T-cell (primary cell): ENCODE measurements at places on chromosomes 7 and 10. TPM values are rescaled to one million over a fixed set of nuclear protein-coding genes. Genes with fewer than 3 reads are reported as not detected.
A peak's percentile ranks its signal among the peaks of the same experiment; 100 is the strongest.

CNPY1 gene
- total RNA-seq = not detected

PRLHR gene
- total RNA-seq = not detected

EIF4H gene
- 253 TPM for total RNA-seq

VWA2 gene
- not detected for total RNA-seq

GTF2IRD2 gene
- total RNA-seq = 13.5 TPM

JMJD1C gene
- 92.6 TPM for total RNA-seq

ERVW-1 gene
- not detected for total RNA-seq

FAM25G gene
- not detected for total RNA-seq

PPP1R3C gene
- total RNA-seq = 0.19 TPM

- no peaks in the 10 kb centered on the region for H3K27me3 ChIP-seq
- H3K4me1 ChIP-seq = peaks cover 7% of the 10 kb centered on the region
- H3K27ac ChIP-seq = peak within 1 kb of the TSS; percentile 74
Measured at GRCh38 chr10:124791547-124792348, at the start of gene EEF1AKMT2. TSS of gene EEF1AKMT2 (minus strand) at chr10:124791887. CDS start at chr10:124791833, 54 bp downstream.

DNA sequence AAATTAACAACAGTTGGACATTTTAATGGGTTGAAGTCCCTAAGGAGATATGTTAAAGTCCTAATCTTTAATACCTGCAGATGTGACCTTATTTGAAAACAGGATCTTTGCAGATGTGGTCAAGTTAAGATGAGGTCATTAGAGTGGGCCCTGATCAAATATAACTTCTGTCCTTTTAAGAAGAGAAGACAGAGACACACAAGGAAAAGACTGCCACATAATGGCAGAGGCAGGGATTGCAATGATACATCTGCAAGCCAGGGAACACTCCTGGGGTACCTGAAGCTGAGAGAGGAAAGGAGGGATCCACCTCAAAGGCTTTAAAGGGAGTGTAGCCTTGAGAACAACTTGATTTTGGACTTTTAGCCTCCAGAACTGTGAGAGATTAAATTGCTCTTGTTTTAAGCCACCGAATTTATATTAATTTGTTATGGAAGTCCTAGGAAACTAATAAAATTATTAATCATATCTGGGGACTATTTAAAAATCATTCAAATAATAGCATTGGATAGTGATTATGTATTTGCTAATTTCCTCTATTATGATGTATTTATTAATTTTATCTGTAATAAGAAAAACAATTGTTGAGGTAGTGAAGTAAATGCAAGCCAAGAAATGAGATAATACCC is 700.0 kb upstream of the PCDH15 start:
- H3K4me3 ChIP-seq = no peak overlapping the region
- no peaks in the 10 kb centered on the region for H3K36me3 ChIP-seq

DNA sequence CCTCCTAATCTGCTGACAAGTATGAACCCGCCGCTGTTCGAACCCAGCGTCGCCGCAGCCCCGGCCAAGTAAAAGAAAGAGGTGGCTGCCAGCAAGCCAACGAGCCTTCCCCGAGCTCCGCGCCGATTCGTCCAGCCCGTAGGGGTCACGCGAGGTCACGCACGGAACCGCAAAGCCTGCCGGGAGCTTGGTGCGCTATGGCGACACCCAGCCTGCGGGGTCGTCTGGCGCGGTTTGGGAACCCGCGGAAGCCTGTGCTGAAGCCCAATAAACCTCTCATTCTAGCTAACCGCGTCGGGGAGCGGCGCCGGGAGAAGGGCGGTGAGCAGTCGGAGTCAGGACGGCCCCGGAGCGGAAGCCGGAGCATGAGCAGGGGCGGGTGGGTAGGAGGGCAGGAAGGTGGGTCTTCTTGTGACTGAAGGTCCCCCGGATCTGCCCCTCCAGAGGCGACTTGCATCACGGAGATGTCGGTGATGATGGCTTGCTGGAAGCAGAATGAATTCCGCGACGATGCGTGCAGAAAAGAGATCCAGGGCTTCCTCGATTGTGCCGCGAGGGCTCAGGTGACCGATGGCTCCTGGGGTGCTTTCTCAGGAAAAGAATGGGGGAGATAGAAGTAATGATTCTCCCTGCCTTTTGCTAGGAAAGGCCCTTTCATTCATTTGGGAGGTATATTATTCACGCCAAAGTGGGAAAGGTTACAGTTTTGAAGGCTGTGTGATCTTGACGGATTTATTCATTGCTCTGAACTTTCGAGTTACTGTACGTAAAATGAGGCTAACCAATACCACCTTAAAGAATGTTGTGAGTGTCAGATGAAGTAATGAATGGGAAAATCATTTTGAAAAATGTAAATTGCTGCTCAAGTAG is at the start of gene CHCHD1:
TSS of gene CHCHD1 (plus strand) at position 170 of the 870 bp plus-strand sequence. CDS start at position 198, 28 bp downstream.
- no peaks in the 10 kb centered on the region for H3K36me3 ChIP-seq
- no peaks in the 10 kb centered on the region for H3K27me3 ChIP-seq
- H3K4me1 ChIP-seq = peaks cover 31% of the 10 kb centered on the region

- H3K27me3 ChIP-seq = no peaks in the 10 kb centered on the region
- H3K4me1 ChIP-seq = no peaks in the 10 kb centered on the region
- H3K27ac ChIP-seq = no peak overlapping the region
- H3K36me3 ChIP-seq = peaks cover 48% of the 10 kb centered on the region
Measured at GRCh38 chr7:44072364-44073231, 7.2 kb upstream of the PGAM2 start.

DNA sequence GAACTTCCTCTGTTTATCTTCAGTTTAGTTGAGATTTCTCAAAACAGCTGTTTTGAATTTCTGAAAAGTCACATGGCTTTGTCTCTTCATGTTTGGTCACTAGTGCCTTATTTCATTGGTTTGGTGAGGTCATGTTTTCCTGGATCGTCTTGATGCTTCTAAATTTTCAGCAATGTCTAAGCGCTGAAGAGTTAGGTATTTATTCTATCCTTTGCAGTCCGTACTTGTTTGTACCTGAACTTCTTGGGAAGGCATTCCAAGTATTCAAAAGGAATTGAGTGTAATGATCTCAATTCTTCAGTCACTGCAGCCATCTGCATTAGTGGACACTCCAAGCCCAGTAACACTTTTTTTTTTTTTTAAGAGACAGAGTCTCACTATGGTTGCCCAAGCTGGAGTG is 67.7 kb downstream of the HERC4 start:
- H3K4me3 ChIP-seq = no peak overlapping the region
- no peak overlapping the region for H3K27ac ChIP-seq
- no peaks in the 10 kb centered on the region for H3K4me1 ChIP-seq

- H3K27ac ChIP-seq = no peak overlapping the region
- peaks cover 4% of the 10 kb centered on the region for H3K27me3 ChIP-seq
- no peaks in the 10 kb centered on the region for H3K4me1 ChIP-seq
- no peak for DNase-seq
Measured at GRCh38 chr10:77565590-77566023, 72.0 kb downstream of the KCNMA1 start.

DNA sequence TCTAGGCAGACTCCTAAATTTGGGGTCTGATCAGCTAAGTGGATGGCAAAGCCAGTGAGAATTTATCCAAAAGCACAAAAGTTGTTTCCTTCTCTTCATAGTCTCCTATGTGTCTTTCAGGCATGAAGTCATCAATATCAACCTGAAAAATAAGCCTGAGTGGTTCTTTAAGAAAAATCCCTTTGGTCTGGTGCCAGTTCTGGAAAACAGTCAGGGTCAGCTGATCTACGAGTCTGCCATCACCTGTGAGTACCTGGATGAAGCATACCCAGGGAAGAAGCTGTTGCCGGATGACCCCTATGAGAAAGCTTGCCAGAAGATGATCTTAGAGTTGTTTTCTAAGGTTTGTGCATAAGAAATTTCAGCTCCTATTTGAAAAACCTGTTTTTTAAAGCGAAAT is 4.8 kb downstream of the GSTO1 start:
- H3K36me3 ChIP-seq = peaks cover 56% of the 10 kb centered on the region
- H3K27ac ChIP-seq = peak overlapping the region; percentile 40
- peaks cover 16% of the 10 kb centered on the region for H3K4me1 ChIP-seq
- no peaks in the 10 kb centered on the region for H3K27me3 ChIP-seq

GRCh38 chr10:35700487-35700882 is 58.4 kb upstream of the FZD8 start:
- no peaks in the 10 kb centered on the region for H3K4me1 ChIP-seq
- no peaks in the 10 kb centered on the region for H3K36me3 ChIP-seq
- H3K4me3 ChIP-seq = no peak overlapping the region

DNA sequence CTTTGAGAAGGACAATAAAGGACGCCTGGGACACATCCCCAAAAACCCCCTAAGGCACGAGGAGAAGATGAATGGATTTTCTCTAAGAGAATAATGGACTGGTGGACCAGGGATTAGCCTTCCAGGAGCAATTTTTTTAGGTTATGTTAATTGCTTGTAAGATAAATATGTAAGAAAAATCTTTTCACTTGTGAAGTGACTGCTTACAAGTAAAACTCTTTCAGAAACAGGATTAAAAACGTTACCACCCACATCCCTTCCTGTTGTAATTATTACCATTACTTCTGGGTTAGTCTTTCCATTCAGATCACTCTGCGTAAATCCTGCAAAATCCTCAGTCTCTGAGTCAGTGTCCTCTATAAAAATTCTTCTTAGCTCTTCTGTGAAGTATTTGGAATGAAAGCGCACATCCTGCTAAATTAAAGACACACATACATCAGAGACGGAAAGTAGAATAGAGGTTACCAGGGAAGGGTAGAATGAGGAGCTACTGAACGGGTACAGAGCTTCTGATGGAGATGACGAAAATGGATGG is 34.3 kb downstream of the CDCA7L start:
- no peaks in the 10 kb centered on the region for H3K27me3 ChIP-seq
- peaks cover 13% of the 10 kb centered on the region for H3K36me3 ChIP-seq
- no peak for DNase-seq

GRCh38 chr10:96517284-96517683 is 3.6 kb upstream of the TLL2 start:
- H3K4me3 ChIP-seq = no peak overlapping the region
- no peak for DNase-seq
- peaks cover 12% of the 10 kb centered on the region for H3K27me3 ChIP-seq
- H3K27ac ChIP-seq = no peak overlapping the region

GRCh38 chr7:31267486-31267885 is 73.0 kb downstream of the NEUROD6 start:
- no peaks in the 10 kb centered on the region for H3K27me3 ChIP-seq
- no peak overlapping the region for H3K27ac ChIP-seq
- no peaks in the 10 kb centered on the region for H3K36me3 ChIP-seq
- DNase-seq = no peak

- H3K27me3 ChIP-seq = no peaks in the 10 kb centered on the region
- H3K4me3 ChIP-seq = no peak overlapping the region
- DNase-seq = no peak
Measured at GRCh38 chr7:155469-155900, 36.9 kb upstream of the FAM20C start.

DNA sequence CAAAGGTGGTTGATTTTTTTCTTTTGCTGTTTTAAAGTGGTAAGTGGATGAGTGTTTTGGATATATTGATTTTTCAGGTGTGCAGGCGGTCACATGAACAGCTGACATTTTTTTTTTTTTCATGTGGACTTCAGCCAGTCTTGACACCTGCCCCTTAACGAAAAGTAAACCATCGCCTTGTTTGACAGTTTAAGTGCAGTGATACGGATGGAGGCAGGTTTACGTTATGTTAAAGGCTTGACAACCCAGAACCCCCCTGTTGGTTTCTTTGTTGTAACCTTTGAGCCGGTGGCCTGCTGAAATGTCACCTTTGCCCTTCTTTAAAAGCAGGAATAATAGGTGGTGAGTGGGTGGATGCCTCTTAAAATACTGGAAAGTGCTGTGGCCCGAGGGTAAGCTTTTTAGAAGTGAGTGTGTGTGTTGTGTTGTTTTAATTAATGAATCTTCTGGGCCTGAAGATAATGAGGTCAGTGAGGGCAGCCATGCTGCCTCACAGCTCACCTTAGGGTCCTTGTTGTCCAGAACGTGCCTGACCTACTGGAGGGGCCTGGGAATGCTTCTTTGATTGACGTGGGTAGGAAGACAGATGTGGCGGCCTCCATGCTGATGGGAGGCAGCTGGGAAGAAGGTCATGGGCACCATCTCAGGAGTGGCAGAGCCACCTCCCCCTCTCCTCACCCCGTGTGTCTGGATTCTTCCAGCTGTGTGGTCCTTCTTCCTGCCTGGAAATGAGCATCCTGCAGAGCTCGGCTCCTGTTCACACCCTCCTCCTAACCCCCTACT is 69.8 kb downstream of the TCF7L2 start:
- no peaks in the 10 kb centered on the region for H3K36me3 ChIP-seq
- no peaks in the 10 kb centered on the region for H3K4me1 ChIP-seq
- H3K4me3 ChIP-seq = no peak overlapping the region
- H3K27me3 ChIP-seq = no peaks in the 10 kb centered on the region
- no peak for DNase-seq

DNA sequence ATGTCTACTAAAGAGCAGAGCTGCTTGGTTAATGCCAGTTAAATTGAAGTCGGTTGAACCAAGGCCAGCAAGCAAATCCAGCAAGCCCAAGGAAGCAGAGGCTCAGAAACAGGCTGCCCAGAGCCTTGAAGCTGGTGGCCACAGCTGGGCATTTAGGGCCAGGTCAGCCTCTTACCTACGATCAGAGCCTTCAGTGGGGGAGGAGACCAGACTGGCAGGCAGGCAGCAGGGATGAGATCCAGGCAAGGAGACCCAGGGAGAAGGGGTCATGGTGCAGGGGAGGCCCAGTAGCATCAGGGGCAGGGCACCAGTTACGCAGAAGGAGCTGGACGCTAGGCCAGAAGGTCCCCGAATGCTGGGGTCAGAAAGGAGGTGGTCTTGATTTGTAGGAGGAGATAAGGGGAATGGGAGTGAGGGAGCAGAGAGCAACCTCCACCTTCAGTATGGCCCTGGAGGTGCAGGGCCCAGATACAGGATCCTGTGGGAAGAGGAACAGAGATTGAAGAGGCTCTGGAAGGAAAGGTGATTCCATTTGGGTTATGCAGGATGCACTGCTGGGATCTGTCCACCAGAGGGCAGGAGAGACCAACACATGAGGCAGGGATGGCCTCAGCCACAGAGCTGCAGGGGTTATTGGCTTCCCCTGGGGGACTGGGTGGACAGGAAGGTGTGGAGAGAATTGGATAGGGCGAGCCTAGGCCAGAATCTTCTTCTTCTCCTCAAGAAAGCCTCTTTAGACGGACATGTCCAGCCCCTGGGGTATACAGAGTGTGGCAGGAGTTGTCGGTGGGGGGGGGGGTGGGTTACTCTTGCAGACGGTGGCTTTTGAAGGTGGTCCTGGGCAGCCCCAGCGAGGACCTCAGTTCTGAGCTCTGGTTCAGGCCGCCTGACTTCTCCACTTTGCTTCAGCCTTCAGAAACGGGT is 132.6 kb upstream of the PODXL start:
- no peak overlapping the region for H3K27ac ChIP-seq
- H3K4me1 ChIP-seq = no peaks in the 10 kb centered on the region
- peaks cover 73% of the 10 kb centered on the region for H3K27me3 ChIP-seq

DNA sequence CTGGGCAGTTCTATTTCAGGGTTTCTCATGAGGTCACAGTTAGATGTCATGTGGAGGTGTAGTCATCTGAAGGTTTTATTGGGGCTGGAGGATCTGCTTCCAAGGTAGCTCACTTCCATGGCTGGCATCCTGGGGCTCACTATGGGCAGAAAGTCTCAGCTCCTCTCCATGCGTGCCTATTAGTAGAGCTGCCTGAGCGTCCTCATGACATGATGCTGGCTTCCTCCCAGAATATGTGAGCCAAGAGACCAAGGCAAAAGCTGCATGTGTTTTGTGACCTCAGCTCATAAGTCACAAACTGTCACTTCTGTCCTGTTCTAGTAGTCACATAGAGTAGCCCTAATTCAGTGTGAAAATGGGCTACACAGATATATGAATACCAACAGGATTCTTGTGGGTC is 524.4 kb downstream of the SUGCT start:
- H3K27me3 ChIP-seq = no peaks in the 10 kb centered on the region
- no peak overlapping the region for H3K4me3 ChIP-seq
- no peaks in the 10 kb centered on the region for H3K4me1 ChIP-seq
- DNase-seq = no peak

- DNase-seq = no peak
- H3K36me3 ChIP-seq = no peaks in the 10 kb centered on the region
- no peaks in the 10 kb centered on the region for H3K4me1 ChIP-seq
- H3K27me3 ChIP-seq = peaks cover 14% of the 10 kb centered on the region
- H3K4me3 ChIP-seq = no peak overlapping the region
Measured at GRCh38 chr10:127963136-127963535, 56.2 kb downstream of the PTPRE start.
